NCI-H187 treated with DMSO at 0.1 percent for 48 hours (cell line): ENCODE measurements at places on chromosomes 7 and 10.

DNA sequence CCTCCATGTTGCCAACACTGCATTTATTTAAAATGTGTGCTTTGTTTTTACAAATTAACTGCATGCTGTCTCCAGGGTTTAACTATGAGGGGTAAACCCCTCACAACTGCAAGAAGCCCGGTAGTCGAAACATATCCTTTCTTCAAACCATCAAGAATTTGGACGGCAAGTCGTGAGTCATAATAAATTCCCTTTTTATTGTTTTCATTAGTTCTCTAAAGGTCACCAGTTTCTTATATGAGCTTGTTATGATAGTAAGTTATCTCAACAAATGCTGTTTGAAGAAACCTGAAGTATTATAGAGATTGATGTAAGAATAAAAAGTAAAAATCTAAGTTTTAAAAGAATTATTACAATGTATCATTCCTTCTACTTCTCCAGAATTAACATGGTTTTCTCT, 12.2 kb upstream of the FIGNL1 start:
- DNase-seq: no peak

- DNase-seq: no peak
Observed at GRCh38 chr7:65846008-65846570, 26.8 kb upstream of the VKORC1L1 start.

GRCh38 chr7:68152205-68152604, 1155.6 kb downstream of the TYW1 start:
- no peak for DNase-seq

- DNase-seq: no peak
Observed at GRCh38 chr7:130401101-130401500, 20.8 kb downstream of the CPA1 start.

DNA sequence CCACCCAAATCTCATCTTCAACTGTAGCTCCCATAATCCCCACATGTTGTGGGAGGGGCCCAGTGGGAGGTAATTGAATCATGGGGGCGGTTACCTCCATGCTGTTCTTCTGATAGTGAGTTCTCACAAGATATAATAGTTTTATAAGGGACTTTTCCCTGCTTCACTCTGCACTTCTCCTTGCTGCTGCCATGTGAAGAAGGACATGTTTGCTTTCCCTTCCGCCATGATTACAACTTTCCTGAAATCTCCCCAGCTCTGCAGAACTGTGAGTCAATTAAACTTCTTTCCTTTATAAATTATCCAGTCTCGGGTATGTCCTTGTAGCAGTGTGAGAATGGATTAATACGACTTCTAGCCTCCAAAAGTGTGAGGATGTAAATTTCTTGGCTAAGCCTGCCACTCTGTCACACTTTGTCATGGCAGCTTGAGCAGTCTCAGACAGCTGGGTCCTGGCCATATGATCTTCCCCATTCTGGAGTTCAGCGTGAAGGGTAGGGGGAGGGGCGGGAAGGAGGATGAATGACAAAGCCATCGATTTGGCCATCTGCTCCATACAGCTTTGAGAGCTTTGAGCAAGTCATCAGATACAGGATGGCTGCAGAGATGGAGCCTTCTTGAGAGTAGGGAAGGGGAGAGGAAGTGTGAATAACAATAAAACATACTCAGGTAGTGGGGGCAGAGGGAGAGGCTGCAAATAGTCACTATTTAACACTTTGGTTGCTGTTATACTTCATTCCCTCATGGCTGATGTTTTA, 19.1 kb upstream of the INPP5F start:
- no peak for DNase-seq

GRCh38 chr10:117684672-117685211, 142.2 kb downstream of the EMX2 start:
- DNase-seq: no peak

GRCh38 chr7:29748286-29749099, 57.8 kb upstream of the WIPF3 start:
- peak; percentile 7 for DNase-seq
